ENCODE measurements at places on chromosomes 7 and 10.

- DNase-seq: no peak
Measured at GRCh38 chr7:43856996-43857395, 12.3 kb downstream of the MRPS24 start.

DNA sequence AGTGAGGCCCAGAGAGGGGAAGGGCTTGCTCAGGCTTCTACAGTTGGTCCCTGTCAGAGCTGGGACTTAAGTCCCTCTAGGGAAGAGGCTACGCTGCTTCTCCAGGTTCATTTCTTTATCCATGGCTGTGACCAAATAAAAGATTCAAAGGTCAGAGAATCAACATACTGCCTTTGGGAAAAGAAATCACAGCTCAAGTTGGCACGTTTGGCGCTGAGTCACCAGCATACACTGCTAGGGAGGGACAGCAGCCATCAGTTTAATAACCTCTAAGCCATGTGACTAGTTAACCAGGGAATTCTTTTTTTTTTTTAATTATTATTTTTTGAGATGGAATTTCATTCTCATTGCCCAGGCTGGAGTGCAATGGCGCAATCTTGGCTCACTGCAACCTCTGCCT is 28.4 kb upstream of the CRHR2 start:
- DNase-seq: no peak

DNA sequence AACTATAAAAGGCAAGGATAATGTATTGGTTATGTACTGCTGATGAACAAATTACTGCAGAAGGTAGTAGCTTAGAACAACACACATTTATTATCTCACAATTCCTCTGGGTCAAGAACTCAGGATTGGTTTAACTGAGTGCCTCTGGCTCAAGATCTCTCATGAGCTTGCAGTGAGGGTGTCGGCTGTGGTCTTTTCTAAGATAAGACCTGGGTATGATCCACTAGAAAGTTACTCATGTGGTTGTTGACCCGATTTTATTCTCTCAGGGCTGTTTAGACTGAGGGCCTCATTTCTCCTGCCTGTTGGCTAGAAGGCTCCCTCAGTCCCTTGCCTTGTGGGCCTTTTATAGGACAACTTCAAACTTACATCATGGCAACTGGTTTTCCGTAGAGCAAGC is 86.7 kb downstream of the VWDE start:
- DNase-seq: no peak

DNA sequence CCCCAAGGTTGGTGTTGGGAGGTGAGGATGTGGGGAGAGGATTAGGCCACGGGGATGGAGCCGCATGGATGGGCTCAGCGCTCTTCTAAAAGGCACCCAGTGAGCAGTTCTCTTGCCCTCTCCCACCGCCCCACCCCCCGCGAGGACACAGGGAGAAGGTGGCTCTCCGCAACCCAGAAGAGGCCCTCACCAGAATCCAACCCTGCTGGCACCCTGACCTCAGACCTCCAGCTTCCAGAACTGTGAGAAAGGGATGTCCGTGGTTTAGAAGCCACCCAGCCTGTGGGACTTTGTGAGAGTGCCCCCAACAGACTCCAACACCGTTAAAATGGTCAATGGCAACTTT is 242.8 kb upstream of the PPP2R2D start:
- DNase-seq: no peak

GRCh38 chr7:85833066-85833465 is 646.2 kb upstream of the SEMA3D start:
- no peak for DNase-seq

- DNase-seq: no peak
Measured at GRCh38 chr7:96089511-96089910, 232.4 kb downstream of the SLC25A13 start.

- DNase-seq: no peak
Measured at GRCh38 chr7:15888090-15888489, 201.6 kb upstream of the MEOX2 start.

DNA sequence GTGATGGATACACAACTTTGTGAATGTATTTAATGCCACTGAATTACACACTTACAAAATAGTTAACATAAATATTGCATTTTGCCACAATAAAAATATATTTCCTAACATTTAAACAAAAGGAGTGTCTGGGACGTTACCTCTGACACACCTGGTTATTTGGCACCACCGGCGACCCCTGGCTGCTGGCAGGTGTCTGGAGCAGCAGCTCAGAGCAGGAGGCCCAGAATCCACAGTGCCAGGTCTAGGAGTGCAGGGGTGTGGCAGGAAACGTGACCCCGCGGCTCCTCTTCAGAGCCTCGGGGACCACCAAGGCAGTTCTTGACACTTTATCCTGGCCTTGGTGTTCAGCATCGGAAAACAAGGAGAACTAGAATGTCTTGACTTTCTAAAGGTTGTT is 46.3 kb downstream of the MGMT start:
- no peak for DNase-seq

GRCh38 chr7:94507462-94507861 is 2.1 kb upstream of the CASD1 start:
- DNase-seq: no peak

- no peak for DNase-seq
Measured at GRCh38 chr7:85454904-85455303, 268.0 kb upstream of the SEMA3D start.

DNA sequence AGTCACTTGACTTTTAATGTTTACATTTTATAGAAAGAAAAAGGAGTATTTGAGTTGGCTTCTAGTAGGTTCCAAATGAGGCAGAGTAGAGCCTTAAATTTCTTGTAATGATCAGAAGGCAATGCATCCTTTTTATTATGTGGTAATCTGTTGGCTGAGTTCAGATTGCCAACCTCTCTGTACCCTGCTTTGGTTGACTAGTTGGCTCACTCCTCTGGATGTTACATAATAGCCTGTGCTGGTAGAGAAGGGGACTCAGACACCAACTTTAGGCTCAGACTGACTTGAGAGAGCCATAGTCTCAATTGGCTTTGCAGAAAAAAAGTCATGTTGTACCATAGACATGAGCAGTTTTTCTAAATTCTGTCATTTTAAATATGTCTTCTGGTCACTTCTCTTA is 46.8 kb upstream of the GLCCI1 start:
- no peak for DNase-seq

GRCh38 chr7:155796381-155797261 is 15.6 kb downstream of the SHH start:
- DNase-seq: peak; percentile 66

DNA sequence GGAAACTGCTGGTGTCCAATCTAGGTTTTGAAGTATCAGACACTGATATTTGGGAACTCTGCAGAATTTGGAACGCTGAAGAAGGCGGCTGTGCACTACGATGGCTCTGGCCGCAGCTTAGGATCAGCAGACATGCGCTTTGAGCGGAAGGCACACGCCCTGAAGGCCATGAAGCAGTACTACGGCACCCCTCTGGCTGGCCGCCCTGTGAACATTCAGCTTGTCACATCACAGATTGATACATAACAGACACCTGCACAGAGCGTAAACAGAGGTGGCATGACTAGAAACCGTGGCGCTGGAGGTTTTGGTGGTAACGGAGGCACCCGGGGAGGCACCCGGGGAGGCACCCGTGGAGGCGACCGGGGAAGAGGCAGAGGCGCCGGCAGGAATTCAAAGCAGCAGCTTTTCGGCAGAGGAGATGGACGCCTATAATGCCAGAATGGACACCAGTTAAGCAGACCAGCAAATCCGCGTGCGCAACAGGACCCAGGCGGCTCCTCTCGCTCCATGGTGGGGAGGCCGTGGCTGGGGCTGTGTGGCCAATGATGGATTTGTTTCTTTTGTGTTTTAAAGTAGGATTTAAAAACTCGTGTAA is 22.2 kb upstream of the CCL24 start:
- DNase-seq: no peak

DNA sequence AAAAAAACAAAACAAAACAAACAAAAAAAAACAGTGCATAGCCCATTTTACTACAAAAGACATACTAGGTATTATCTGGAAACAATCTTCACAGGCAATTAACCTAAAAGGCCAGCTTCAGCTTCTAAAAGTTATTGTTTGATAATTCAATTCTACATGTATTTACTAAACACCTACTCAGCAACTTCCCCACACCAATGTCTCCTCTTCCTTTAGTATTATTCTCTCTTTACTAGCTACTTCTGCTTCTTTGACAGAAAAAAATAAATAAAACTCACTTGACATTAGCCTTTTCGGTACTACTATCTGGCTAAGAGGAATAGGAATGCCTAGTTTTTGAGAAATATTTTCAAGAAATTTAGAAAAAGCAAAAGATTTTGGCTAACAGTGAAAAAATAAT is 2.8 kb downstream of the TM9SF3 start:
- no peak for DNase-seq

- DNase-seq: no peak
Measured at GRCh38 chr10:13184730-13185514, 23.6 kb downstream of the MCM10 start.

DNA sequence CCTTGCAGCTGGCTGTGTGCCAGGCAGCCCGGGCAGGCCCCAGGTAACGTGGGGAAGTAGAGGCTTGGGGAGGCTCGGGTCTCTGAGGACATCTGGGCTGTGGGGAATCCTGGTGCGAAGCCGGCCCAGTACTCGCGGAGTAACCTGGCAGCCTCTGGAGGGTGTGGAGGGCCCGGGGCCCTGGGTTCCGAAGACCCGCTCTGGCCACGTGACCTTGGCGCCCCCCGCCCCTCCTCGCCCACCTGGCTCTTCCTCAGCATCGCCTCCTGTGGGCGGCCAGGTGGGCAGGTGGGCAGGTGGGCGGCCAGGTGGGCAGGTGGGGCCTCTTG is 143.1 kb downstream of the WDR37 start:
- DNase-seq: no peak

DNA sequence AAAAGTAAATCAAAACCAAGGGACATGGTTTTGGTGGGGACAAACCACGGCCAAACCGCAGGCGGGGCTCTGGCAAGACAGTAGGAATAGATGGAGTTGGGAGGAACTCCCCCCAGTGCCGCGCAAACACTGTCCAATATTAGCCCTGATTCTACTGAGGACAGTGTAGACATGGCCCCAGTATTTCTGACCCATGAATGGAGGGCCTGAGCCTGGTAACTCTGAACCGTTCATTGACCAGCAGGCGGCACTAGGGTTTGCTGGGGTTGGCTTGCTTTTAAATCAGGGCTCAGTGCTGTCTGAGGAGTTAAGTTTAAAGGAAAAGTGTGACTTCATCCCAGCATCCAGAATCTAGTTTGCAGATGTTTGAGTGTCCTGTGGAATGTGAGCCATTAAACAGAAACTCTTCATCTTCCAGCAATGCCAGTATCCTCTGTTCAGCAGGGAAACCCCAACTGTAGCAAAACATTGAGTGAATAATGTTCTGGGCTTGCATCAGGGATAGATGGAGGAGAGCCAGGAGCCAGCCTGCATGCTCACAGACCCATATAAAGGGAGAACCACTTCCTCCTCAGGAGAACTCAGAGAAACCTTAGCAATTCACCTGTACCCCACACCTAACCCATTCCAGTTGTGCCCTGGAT is 147.4 kb upstream of the PRSS58 start:
- DNase-seq: no peak

- DNase-seq: no peak
Measured at GRCh38 chr10:4576206-4576605, 249.8 kb upstream of the AKR1E2 start.

DNA sequence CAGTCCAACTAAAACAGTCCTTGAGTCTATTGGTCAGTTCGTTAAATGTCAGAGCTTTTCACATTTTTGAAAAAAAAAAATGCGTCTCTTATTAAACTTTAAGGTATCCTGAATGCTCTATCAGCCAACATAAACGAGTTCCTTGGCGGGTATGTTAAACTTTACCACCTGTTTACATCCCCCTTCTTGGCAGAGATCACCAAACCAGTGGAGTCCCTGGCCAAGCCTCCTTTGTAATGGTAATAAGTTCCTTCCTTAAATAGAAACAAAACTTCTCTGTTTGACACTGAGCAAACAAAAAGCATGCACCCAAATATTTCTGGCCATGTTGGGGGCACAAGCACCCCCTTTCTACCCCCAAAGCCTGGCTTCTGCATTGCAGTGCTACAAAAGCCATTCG is 3.2 kb downstream of the TRIL start:
- DNase-seq: no peak

- DNase-seq: no peak
Measured at GRCh38 chr10:37222046-37222445, 96.6 kb downstream of the ANKRD30A start.

DNA sequence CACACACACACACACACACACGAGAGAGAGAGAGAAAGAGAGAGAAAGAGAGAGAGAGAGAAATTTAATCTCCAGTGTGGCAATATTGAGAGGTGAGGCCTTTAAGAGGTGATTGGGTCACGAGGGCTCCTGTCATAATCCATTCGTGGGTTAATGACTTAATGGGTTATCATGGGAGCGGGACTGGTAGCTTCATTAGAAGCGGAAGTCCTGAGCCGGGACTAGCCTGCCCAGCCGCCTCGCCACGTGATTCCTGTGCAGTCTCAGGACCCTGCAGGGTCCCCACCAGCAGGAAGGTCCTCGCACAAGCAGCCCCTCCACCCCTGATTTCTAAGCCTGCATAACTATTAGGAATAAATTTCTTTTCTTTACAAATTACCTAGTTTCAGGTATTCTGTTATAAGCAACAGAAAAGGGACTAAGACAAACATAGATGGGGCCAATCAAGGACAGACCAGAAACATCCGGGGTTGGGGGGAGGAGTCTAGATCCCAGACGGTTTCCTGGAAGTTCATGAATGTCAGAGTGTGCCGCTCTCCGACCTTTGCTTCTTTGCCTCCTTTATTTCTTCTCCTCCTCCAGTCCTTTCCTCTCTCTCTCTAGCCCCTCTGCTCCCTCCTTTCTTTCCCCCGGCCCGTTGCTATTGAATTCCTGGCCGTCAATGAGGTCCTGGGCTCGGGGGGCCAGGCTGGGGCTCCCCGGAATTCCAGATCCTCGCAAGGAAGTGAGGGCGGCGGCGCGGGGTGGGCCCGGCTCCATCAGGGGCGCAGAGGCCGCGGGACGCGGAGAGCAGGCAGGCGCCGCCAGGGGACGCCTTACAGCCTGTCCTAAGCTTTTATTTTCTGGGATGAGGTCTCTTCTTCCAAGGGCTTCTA is 146.8 kb downstream of the CYP26A1 start:
- DNase-seq: no peak

GRCh38 chr7:120030876-120031275 is 242.1 kb upstream of the KCND2 start:
- no peak for DNase-seq

GRCh38 chr10:44937196-44938005 is 22.2 kb upstream of the RASSF4 start:
- no peak for DNase-seq

GRCh38 chr7:153433223-153433622 is 619.0 kb upstream of the DPP6 start:
- DNase-seq: no peak

Data from stimulated activated CD4-positive, alpha-beta T cell treated with anti-CD3 and anti-CD28 coated beads, Interleukin-1b, Interleukin-23, amount 100 ng/mL, for 1 hour (primary cell).